ENCODE measurements at places on chromosomes 7 and 10. TPM values are rescaled to one million over a fixed set of nuclear protein-coding genes. Genes with fewer than 3 reads are reported as not detected.

Gene EGR2
- polyA plus RNA-seq, result 1.2 TPM

DNA sequence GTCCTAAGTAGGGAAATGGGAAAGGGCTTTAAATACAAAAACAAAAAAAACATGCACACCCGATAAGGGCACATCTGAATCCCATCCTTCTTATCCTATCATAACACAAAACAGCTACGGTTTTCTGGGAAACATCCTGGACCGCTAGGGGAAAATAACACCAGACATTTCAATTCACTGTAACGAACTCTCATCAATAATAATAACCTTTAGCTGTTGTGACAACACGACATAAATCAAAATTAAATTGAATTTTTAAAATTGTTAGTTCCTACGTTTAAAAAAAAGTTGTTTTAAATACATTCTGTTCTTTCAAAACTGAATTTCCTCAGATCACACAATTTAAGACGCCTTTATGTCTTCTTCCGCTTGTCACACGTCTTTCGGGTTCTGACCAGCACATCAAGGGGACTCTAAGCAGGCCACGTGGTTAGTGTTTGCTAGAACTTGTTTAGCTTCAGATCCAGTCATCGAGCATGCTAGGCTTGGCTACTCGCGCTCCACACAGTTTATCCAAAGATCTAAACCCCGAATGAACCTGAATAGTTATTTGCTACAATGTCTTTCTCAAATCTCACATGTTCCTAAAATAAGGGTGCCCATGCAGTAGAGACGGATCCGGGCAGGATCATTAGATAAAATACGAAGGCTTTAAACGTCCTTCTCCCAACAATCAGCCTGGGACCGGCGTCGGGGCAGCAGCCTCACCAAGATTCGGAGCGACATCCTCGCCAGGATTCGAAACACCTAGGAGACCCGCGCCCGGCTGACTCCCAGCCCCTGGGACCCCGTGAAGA lies 839 bp downstream of the IKZF5 start:
- H3K36me3 ChIP-seq, result no peaks in the 10 kb centered on the region
- H3K4me3 ChIP-seq, result peak overlapping the region; percentile 66
- no peaks in the 10 kb centered on the region for H3K4me1 ChIP-seq

DNA sequence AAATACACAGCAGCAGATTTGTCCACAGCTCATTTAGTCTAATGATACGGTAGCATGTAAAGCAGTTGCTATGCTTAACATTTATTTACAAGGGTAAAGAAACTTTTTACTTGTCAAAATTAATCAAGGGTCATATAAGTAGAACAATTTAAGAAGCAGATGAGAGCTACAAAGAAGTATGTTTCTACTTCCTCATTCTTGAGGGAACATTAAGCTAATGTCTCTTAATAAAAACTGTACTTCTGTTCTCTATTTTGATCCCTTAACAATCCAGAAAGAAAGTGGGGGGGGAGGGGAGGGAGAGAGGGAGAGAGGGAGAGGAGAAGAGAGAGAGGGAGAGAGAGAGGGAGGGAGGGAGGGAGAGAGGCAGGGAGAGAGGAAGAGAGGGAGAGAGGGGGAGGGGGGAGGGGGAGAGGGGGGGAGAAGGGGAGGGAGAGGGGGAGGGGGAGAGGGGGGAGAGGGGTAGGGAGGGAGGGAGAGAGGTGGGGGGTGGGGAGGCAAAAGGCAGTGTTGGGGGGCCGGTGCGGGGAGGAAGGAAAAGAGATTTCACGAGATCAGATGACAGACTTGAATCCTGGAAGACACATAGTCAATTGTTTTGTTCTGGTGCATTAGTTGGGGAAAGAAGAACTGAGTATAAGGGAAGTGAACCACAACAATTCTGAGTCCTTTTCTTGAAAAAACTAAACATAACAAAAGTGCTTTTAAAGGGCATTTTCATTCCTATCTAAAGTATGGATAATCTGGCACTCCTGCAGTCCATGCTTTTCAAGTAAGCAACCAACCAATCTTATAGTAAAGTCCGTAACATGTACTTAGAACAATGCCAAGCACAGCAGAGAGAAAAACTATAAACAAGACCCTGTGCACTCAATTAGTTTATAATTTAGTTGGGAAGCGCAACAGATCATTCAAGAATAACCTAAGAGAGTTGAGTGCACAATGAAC lies 128.0 kb downstream of the USP6NL start:
- H3K4me3 ChIP-seq, result no peak overlapping the region
- H3K4me1 ChIP-seq, result peaks cover 2% of the 10 kb centered on the region
- DNase-seq, result no peak
- no peaks in the 10 kb centered on the region for H3K27me3 ChIP-seq

Gene DNAH11
- not detected for polyA plus RNA-seq

GRCh38 chr10:119449760-119450461 lies 92.6 kb downstream of the RGS10 start:
- no peak overlapping the region for H3K4me3 ChIP-seq
- H3K36me3 ChIP-seq, result peaks cover 88% of the 10 kb centered on the region
- no peak overlapping the region for H3K27ac ChIP-seq
- H3K4me1 ChIP-seq, result peaks cover 6% of the 10 kb centered on the region
- H3K27me3 ChIP-seq, result no peaks in the 10 kb centered on the region

- no peaks in the 10 kb centered on the region for H3K36me3 ChIP-seq
- H3K4me3 ChIP-seq, result no peak overlapping the region
- peaks cover 21% of the 10 kb centered on the region for H3K27me3 ChIP-seq
Observed at GRCh38 chr10:110781139-110781538, 90.6 kb upstream of the PDCD4 start.

DNA sequence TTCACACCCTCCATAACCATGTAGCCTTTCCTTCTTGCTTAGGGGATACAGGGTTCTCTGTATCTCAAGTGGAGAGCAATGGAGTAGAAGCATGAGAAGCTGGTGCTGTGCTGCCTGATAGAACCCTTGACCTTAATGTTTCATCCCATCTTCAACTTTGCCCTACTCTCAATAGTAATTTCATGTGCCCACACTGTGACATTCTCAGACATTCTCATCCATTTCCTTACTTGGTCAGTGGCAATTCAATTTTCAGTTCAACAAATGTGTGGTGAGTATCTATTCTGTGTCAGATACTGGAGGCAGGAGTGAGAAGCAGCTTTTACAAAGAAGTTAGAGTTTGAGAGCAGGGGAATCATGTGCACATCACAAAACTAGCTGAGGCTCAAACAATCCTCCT lies 16.1 kb downstream of the STRIP2 start:
- no peak overlapping the region for H3K27ac ChIP-seq
- no peaks in the 10 kb centered on the region for H3K4me1 ChIP-seq
- no peak overlapping the region for H3K4me3 ChIP-seq
- DNase-seq, result no peak
- H3K36me3 ChIP-seq, result no peaks in the 10 kb centered on the region

DNA sequence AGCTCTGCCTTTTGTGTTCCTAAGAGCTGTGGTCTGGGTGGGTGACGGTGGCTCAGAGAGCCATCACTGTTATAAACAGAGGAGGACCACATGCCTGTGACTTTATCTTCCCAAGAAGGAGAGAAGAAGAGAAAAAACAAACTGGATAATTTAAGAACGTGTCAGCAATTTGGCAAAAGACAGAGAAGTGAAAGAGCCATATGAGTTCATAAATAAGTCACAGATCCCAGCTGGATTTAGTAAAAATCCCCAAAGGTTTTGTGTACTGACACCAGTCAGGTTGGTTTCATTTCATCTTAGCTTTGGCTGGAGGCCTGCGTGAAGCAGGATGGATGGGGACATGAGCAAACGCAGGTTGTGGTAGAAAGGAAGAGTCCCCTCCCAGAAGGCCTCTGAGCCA lies 120.7 kb downstream of the CXCL12 start:
- peak; percentile 17 for DNase-seq
- no peaks in the 10 kb centered on the region for H3K36me3 ChIP-seq
- H3K27me3 ChIP-seq, result peaks cover 12% of the 10 kb centered on the region
- H3K4me1 ChIP-seq, result no peaks in the 10 kb centered on the region
- H3K27ac ChIP-seq, result no peak overlapping the region
- no peak overlapping the region for H3K4me3 ChIP-seq

DNA sequence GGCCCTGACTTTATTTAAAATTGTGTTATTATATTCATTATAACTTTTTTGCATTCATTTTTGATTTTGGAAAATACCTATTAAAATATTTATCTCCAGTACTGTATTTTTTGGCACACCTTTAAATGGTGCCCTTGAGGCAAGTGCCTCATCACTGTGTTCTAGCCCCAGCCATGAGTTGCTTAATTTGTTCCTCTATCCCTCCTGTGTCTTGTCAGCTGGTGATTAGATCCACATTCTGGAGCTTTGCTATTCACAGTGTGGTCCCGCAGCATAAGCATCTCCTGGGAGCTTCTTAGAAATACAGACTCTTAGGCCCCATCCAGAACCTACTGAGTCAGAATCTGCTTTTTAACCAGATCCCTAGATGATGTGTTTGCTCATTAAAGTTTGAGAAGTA lies 19.8 kb downstream of the AGK start:
- DNase-seq, result no peak
- no peaks in the 10 kb centered on the region for H3K4me1 ChIP-seq
- no peak overlapping the region for H3K4me3 ChIP-seq

GRCh38 chr7:16528520-16528919 lies 1.9 kb downstream of the LRRC72 start:
- DNase-seq, result peak; percentile 22
- H3K4me1 ChIP-seq, result no peaks in the 10 kb centered on the region
- H3K27ac ChIP-seq, result no peak overlapping the region
- H3K36me3 ChIP-seq, result no peaks in the 10 kb centered on the region
- H3K27me3 ChIP-seq, result no peaks in the 10 kb centered on the region

GRCh38 chr10:78634389-78634815 lies 434.4 kb upstream of the ZMIZ1 start:
- H3K4me1 ChIP-seq, result peaks cover 7% of the 10 kb centered on the region
- H3K27me3 ChIP-seq, result peaks cover 30% of the 10 kb centered on the region
- peak; percentile 45 for DNase-seq
- no peaks in the 10 kb centered on the region for H3K36me3 ChIP-seq
- H3K4me3 ChIP-seq, result no peak overlapping the region

Gene RBM20
- polyA plus RNA-seq, result 0.15 TPM

Gene AGR3
- polyA plus RNA-seq, result not detected

DNA sequence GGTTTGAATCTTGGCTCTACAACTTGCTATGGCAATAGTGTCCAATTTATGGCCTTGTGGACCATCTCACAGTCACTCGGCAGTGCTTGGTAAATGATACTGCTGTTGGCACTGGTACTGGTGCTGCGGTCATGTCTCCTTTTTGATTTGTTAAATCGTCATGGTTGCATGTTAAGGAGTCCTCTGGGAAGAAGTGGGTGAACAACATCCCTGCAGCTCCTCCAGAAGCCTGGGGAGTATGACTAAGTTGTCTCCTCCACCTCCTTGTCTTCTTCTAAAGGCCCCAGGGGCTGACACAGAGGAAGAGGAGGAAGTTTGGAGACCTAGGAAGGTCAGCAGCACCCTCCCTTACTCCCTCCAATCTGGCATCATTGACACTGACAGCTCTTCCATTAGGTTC lies 8.5 kb downstream of the ITPRIP start:
- H3K27me3 ChIP-seq, result no peaks in the 10 kb centered on the region
- no peak overlapping the region for H3K4me3 ChIP-seq
- H3K36me3 ChIP-seq, result peaks cover 3% of the 10 kb centered on the region
- peaks cover 64% of the 10 kb centered on the region for H3K4me1 ChIP-seq

Gene SUN3
- not detected for polyA plus RNA-seq

- no peaks in the 10 kb centered on the region for H3K27me3 ChIP-seq
- no peaks in the 10 kb centered on the region for H3K36me3 ChIP-seq
- no peak for DNase-seq
- H3K4me1 ChIP-seq, result peaks cover 3% of the 10 kb centered on the region
- peak overlapping the region; percentile 65 for H3K4me3 ChIP-seq
Observed at GRCh38 chr10:31319602-31320549, 860 bp downstream of the ZEB1 start.

Gene IDI2
- not detected for polyA plus RNA-seq

DNA sequence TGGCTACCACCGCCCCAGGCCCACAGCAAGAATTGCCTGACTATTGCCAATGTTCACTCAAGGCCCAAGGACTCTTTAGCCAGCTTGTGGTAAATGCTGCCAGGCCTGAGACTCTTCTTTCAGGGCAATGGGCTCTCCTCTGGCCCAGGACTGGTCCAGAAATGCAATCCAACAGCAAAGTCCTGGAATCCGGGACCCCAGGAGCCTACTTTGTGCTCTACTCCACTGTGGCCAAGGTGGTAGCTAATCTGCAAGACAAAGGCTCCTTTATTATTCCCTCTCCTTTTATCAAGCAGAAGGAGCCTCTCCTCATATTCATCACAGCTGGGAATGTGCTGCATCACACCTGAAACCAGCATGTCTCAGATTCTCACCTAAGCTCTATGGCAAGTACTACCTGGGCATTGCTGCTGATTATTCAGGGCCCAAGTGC lies 107.6 kb upstream of the PRSS58 start:
- H3K4me1 ChIP-seq, result no peaks in the 10 kb centered on the region
- H3K27ac ChIP-seq, result no peak overlapping the region
- peaks cover 4% of the 10 kb centered on the region for H3K27me3 ChIP-seq
- DNase-seq, result no peak

DNA sequence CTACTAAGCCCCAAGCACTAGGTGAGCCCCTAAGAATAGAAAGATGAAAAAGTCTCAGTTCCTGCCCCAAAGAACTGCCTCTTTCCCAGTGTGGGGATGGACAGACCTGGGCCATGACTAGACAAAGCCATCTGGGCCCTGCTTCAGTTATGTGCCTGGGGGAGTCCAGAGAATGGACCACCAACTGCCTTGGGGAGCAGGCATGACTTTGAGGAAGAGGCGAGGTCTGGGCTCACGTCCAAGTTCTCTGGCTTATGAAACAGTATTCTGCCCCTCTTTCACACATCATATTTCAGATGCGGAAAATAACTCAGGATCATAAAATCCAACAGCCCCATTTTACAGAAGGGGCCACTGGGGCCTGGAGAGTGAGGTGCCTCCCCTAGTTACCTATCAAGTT lies 80.3 kb downstream of the PLXNA4 start:
- DNase-seq, result no peak
- no peaks in the 10 kb centered on the region for H3K36me3 ChIP-seq
- H3K27me3 ChIP-seq, result no peaks in the 10 kb centered on the region
- no peaks in the 10 kb centered on the region for H3K4me1 ChIP-seq

- DNase-seq, result no peak
- H3K36me3 ChIP-seq, result peaks cover 1% of the 10 kb centered on the region
- H3K4me1 ChIP-seq, result no peaks in the 10 kb centered on the region
- no peak overlapping the region for H3K4me3 ChIP-seq
Observed at GRCh38 chr10:112672706-112673105, 225.7 kb downstream of the VTI1A start.

DNA sequence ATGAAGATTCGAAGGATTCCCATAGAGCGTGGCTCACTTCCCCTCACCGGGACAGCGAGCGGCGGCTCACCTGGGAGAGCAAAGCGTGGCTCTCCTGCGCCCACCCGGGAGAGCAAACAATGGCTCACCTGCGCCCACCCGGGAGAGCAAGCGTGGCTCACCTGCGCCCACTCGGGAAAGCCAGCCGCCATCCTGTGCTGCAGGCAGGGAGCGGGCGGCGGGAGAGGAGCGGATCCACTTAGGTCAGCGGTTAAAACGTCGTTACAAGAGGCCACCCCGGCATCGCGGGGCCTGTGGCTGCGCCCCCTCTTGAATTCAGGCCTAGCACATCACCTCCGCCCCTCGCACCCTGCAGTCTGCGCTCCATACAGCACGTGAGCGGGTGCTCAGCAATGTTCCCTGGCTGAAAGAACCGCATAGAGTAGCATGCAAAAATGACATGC lies 461 bp upstream of the FIGNL1 start:
- peak overlapping the region; percentile 79 for H3K4me3 ChIP-seq
- peaks cover 6% of the 10 kb centered on the region for H3K36me3 ChIP-seq
- H3K4me1 ChIP-seq, result no peaks in the 10 kb centered on the region
- peak overlapping the region; percentile 15 for H3K27ac ChIP-seq

Data from IMR-90 (cell line).